ENCODE measurements at places on chromosomes 7 and 10.

DNA sequence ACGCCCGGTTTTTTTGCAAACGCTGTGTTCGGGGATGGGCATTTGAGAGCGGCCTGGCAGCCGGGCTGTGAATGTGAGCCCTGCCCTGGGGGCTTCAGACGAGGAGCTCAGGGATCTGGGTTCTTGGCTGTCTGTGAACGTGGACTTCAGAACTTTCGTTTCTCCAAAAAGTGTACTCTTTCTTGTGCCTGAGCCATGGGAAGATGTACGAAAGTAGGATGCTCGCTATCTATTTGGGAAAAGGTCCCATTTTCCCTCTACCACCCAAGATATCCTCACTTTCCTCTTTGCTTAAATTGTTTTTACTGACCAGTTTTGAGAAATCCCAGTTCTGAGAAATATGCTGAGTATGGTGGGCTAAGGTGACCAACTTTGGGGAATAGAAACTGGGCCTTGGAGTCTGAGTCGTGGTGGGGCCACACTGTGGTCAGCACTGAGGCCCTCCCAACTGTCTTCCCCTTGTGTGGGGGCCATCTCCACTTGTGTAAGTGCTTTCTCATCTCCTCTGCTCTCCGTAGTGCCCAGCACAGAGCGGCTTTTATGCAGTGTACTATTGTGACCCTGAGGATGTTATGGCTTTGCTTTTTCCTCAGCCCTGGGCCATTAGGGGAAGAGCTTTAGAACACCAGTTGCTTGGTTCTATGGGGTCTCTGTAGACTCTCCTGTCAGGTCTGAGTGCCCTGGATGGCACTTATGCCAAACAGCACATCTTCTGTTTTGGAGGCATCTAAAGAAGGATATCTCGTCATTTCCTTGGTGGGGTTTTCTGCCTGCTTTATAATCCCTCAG, 918 bp downstream of the DBNL start:
- DNase-seq, result no peak

- no peak for DNase-seq
Measured at GRCh38 chr10:87928996-87929395, 65.6 kb downstream of the PTEN start.

GRCh38 chr7:27151931-27152815, at the start of gene HOXA3:
Gene HOXA3, minus strand, starts transcription at chr7:27152583. Its CDS starts 41,943 bp downstream, at chr7:27110640.
- no peak for DNase-seq

DNA sequence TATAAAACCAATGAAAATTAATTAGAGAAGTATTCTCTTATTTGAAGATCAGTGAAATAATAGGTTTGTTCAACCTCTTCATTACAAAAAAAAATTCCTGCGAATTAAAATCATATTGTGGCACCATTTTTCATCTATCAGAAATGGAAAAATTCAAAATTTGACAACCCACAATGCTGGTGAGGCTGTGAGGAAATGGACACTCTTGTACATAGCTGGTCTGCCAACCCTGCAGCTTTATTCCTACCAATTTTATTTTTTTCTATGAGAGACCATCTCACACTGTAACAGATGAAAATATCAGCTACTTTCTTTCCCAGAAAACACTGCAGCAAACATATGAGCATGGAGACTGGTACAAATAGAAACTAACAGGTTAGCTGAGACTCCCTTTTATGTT, 208.8 kb upstream of the SEMA3E start:
- DNase-seq, result no peak

GRCh38 chr10:98460837-98461499, 14.2 kb upstream of the HPS1 start:
- no peak for DNase-seq

- no peak for DNase-seq
Measured at GRCh38 chr10:119859420-119860258, 13.0 kb downstream of the MCMBP start.

GRCh38 chr7:21867226-21867625, 78.5 kb downstream of the CDCA7L start:
- no peak for DNase-seq

- no peak for DNase-seq
Measured at GRCh38 chr7:39383136-39383535, 183.1 kb upstream of the YAE1 start.

- DNase-seq, result no peak
Measured at GRCh38 chr7:131529179-131529578, 27.2 kb downstream of the PODXL start.

DNA sequence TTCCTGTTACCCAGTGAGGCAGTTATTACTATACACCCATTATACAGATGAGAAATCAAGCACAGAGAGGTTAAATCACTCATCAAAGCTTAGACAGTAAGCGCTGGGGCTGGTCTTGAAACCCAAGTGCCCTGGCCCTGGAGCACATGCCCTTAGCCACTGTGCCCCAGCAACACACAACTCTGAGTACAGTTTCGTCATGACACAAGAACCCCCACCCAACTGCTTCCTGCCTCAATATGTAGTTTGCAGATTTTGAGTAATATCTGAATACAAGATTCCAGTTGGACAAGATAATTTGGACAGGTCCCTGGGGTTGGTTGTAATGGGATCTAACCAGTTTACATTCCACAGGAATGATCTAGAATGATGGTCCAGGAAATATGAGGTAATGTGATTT, 62.8 kb downstream of the SH3PXD2A start:
- DNase-seq, result no peak
